ENCODE measurements at places on chromosomes 12 and 14.

DNA sequence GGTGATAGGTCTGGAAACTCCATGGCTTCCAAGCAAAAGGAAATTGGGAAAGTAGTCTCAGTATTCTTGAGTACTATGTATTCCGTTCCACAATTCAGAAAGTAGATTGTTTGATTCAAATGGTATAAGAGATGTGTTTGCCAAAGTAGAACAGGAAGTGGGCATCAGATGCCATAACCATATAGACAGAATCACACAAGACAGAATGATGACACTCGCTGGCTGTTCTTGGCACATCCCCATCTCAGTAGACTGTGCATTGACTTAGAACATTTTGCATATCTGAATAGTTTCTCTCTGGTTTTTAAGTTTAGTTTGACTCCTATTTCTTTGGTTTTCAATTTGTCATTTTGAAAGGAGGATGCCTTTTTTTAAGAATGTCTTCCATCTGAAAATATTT is 221.1 kb upstream of the RGS6 start:
- DNase-seq: no peak

- DNase-seq: no peak
Observed at GRCh38 chr12:81095501-81096232, 17.8 kb downstream of the ACSS3 start.

DNA sequence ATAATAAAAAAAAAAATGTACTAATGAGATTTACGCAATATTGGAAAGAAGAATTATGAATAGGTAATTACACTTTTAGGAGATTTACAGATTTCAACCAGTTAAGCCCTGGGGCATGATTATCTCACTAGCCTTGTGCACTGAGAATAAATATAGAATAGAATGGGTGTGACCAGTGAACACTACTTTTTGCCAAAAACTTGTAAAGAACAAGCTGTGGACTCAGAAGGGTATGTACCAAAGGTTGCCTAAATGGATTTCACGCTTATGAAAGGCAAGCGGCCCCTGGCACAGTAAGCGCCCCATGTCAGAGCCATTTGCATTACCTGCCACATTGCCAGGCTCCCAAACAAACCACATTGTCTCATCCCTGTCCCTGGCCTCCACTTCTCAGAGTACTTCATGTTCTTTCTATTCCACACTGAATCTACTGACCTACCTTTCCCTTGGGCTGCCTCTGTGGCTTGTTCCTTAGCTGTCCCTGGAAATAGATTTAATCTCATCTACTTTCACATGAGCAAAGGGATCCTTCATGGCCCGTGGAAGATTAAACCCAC is 170.6 kb upstream of the DIO2 start:
- no peak for DNase-seq

GRCh38 chr12:51357374-51358047 is 11.0 kb upstream of the CELA1 start:
- no peak for DNase-seq

DNA sequence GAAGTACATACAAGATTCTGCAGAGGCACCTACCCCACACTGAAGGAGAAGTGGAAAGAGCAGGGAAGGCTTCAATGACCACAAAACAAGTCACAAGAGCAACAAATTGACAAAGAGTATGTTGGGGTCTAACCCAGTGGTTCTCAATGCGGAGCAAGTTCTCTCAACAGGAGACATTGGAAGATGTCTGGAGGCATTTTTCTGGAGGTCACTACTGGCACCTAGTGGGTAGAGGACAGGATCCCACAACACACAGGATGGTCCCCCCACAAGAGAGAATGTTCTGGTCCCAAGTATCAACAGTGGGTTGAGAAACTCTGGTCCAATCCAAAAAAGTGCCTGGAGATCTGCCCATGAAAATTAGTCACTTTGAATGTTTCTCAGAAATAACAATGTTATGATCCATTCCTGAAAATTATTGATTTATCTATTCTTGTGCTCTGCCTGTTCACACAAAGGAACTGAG is 3.4 kb downstream of the SSH1 start:
- no peak for DNase-seq

DNA sequence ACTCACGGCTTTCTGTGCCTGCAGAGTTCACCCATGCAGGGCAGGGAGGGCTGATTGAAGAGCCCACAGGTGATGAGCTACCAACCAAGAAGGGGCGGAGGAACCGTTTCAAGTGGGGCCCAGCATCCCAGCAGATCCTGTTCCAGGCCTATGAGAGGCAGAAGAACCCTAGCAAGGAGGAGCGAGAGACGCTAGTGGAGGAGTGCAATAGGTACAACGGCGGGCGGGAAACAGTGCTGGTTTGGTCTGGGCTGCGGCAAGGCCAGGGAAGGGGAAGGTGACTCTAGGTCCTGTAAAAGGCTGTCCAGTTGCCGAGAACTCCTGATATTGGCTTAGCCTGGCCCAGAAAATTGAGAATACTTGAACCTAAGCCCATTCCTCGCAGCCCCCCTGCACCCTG is 15.2 kb downstream of the HNF1A start:
- no peak for DNase-seq

DNA sequence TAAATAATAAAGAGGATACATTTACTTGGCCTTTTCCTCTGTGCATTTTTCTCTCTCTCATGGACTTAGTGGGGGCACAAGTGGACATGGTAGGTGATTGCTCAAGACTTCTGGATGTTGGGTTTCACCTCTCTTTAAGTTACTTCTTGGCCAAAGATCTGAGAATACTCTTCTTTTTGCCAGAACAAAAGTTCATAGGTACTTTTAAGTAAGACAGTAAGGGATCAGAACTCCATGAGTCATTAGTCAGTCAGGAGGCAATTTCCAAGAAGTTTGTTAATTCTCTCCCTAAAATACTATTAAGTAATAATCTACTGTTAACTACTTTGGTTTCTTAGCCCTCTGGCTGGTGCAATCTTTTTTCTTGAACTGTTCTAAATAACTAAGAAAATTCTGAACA is 84.2 kb downstream of the GRIP1 start:
- no peak for DNase-seq

DNA sequence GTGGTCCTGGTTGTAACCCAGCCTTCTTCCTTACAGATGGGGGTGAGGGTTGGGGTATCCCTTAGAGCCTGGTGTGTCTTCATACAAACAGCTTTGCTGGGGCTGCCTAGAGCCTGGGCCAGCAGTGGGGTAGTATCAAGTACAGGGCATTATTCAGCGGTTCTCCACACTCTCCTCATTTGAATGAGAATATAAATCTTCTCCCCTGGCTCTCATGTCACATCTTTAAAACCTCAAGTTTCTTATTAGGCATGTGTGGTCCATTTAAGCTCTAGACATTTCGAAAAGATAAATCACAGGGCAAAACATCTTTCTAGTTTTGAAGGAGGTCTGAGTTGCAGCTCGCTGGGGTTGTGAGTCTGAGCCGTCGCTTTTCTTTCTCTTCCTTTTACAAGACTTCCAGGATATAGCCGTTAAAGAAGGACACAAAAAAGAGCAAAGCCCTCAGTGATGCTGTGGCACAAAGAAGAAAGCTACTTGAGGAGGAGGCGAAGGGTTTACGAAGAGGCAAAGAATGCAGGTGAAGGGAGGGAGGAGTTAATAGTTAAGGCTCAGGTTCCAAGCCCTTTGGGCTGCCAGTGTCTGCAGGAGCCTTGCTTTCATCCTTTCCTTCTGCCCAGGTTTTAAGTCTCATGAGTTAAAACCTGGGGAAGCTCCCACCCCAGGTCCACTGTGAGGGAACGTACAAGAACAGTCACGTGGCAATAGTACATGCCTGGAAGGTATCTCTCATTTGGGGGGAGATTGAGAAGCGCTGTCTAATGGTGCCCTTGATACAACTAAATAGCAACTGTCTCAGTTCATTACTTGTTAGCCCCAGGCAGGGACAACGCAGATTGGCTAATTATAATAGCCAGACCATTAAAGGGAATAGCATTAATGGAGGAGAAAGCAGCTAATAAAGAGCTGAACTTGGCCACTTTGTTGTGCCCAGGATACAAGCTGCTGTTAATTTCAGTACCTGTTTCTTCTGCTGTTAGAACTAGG is 94.2 kb downstream of the ETV6 start:
- no peak for DNase-seq

- no peak for DNase-seq
Observed at GRCh38 chr12:11891754-11892386, 178.9 kb upstream of the BCL2L14 start.

- DNase-seq: no peak
Observed at GRCh38 chr14:72801836-72802587, 91.9 kb downstream of the DPF3 start.

DNA sequence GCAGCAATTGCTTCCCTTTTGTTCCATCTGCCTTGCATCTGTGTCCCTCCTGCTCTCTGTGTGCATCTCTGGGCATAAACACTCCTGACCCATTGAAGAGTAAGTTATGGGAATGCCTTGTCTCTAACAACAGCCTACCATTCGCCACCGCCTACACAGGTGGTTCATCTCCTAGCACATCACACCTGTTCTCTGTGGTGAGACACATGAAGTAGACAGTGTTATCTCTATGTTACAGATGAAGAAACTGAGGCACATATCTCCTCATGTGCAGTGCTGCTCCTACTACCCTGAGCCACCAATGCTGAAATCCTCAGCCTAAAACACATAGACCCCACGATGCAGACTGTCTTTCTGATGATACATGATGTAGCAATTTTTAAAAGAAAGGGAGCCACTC is 77.6 kb downstream of the PITPNM2 start:
- DNase-seq: no peak

DNA sequence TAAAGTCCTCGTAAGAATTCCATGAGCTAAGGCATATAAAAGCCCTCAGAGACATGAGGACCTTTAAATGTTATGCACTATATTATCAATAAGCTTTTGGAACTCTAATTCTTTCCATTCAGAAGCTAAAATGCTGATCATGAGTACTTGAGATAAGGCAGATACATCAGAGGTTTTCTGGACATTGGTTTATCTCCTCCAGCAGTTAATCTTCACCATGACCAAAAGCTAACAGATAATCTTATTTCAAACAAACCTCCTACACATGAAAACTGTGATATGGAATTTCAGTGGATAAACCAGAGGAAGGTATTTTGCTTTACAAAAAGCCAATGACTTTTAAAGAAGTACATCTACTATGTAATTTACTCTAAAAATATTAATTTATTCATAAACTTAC is 97.9 kb upstream of the BBS10 start:
- DNase-seq: no peak

GRCh38 chr14:91830777-91831176 is 36.6 kb downstream of the TC2N start:
- no peak for DNase-seq

- DNase-seq: no peak
Observed at GRCh38 chr14:51726166-51726899, 74.6 kb downstream of the FRMD6 start.

DNA sequence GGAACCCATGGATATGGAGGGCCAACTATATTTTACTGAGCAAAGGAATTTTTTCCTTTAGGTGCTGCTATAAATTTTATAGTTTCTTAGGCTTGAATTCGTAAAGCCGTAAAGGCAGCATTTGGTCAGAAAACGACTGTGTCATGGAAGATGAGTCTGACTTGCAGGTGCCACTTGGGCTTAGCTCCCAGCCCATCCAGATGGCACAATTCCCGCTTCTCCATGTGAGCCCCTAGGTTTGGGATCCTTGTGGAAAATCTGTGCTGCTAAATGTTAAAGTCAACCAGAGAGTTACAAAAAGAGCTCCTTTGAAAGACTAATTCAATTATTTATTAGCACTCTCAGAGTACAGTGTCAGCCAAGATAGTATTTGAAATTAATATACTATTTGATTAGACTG is 120.1 kb upstream of the NPAS3 start:
- DNase-seq: no peak

GRCh38 chr14:100393362-100393761 is 70.2 kb downstream of the SLC25A47 start:
- DNase-seq: no peak

DNA sequence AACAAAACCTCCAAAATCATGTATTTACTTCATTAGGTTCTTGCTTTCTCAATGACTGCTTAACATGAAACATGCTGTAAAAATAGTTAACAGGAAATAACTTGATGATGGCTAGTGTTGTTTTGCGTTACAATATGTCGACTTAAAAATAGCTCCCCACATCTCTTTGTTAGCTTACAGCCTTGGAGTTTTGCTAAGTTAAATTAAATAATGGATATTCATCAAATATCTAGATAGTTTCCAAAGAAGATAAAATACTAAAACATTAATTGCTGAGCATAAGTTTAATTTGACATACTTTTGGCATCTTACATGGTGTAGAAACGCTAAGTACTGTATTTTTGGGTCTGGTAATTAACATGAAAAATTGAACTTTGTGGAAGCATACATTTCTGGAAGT is 500.6 kb upstream of the NOVA1 start:
- no peak for DNase-seq

DNA sequence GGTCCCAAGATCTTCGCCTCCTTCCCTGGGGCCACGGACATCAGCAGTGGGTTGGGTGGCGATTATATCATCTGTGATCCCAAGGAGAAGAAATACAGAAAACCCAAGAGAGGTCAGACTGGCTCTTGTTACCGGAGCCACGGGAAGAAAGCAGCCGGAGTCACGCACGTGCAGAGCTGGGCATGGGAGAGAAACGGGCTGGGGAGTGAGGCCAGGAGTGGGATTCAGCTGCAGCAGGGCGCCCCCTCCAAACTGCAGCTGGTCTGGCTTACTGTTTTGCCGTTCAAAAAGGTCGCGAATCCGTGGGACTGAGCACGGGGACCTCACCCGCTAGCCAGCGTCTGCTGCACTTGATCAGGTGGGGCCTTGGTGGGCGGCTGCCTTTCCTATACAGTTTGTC is 206.6 kb upstream of the PRMT8 start:
- DNase-seq: no peak

DNA sequence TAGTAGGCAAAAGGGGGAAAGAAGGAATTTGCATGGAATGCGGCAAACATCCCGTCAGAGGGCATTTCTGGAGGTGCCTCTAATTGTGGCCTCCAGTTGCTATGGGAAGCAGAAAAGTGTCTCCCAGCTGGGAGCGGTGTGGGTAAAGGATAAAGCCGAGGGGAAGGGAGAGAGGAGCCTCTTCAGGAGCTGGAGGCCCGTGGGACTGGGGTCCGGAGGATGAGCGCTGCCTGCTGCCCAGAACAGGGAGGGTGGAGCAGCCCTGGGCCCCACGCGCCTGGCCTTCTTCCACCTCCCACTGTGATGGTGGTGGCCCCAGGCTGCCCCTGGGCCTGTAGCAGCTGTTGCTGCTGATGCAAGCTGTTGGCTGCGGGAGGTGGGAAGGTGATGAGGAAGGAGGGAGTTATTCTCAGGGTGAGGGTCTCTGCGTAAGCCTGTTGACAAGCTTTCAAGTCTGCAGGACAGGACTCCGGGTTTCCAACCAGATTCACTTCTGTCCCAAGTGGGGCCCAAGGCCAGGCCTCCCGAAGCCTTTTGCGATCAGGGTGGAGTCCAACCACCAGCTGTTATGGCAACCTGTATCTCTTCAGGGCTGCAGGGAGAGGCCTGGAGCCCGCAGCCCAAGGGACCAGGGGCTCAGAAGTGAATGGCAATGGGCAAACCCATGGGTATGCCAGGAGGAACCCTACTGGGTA is 19.1 kb upstream of the PGF start:
- no peak for DNase-seq
